ENCODE measurements at places on chromosomes 5 and 9. TPM values are rescaled to one million over a fixed set of nuclear protein-coding genes. Genes with fewer than 3 reads are reported as not detected.

- no peak for DNase-seq
These were observed 101.9 kb upstream of the PARP8 start for GRCh38 chr5:50564558-50564957.

GRCh38 chr9:18596920-18597319 lies 123.0 kb downstream of the ADAMTSL1 start:
- DNase-seq, result no peak

- DNase-seq, result peak; percentile 37
These were observed at the start of gene AMBP for GRCh38 chr9:114078021-114078780. TSS of gene AMBP (minus strand) at chr9:114078300. CDS start at chr9:114078209, 91 bp downstream.

- no peak for DNase-seq
These were observed 556.7 kb downstream of the LRRC70 start for GRCh38 chr5:63135291-63135690.

Gene IGFBPL1
- 1.3 TPM for total RNA-seq

GRCh38 chr5:112973036-112973435 lies 3.6 kb upstream of the DCP2 start:
- no peak for DNase-seq

DNA sequence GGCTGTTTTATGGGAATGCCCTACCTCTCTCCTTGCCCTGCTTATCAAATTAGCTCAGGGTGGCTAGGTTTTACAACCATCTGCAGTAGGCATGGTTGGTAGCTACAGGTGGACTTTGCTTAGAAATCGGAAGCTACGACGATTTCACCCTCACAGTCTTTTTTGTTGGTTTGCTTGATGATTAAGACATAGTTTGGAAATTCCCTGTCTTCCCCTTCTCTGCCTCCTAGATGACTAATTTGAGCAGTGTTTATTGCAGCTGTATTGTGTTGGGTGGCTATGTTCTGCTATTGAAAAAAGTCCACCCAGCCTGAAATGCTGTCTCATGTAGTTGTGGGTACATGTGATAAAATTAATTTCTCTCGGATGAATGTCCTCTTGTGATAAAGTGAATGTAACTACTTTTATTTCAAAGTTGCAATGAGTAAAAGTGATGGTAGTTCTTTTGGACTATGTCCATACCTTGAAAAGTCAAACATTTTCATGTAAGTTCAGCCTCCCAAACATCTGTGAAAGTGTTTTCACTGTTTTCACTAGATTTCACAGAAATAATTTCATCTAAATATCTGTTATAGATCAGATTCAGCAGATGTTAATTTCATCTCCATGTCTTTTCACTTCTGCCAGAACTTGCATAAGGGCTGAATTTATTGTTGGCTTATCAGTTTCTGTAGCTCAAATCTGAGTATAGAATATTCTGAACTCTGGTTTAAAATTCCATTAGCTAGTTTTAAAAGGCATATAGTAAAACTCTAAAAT lies 37.3 kb upstream of the FYB1 start:
- DNase-seq, result no peak

DNA sequence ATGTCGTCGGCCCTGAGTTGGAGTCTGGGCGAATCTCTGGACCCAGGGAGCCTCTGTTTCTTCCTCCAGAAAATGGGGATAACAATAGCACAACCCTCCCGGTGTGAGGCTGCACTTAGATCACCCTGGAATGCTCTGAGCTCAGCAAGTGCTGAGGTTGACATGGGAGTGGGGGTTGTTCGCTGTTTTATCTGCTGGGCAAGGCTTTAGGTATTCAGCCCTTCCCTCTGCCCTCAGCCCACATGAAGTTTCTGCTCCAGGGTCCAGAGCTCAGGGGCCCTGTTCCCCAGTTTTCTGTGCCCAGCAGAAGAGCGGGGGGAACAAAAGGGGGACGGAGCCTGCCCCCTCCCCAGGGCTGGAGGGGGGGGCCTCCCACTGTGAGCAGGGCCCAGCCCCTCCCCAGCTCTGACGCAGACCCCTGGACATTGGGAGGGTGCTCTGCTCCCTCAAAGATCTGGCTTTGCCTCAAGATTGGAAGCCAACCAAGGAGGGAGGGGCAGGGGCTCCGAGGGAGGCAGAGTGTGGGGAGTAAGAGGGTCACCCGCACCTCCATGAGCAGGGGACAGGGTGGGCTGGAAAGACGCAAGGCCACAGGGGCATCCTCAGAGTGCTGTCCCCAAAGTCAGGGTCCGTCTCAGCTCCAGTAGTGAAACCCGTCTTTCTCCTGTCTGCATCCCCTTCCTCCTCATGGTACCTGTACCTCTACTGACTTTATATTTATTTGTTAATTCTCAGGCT lies 215.6 kb downstream of the C9orf50 start:
- DNase-seq, result no peak

DNA sequence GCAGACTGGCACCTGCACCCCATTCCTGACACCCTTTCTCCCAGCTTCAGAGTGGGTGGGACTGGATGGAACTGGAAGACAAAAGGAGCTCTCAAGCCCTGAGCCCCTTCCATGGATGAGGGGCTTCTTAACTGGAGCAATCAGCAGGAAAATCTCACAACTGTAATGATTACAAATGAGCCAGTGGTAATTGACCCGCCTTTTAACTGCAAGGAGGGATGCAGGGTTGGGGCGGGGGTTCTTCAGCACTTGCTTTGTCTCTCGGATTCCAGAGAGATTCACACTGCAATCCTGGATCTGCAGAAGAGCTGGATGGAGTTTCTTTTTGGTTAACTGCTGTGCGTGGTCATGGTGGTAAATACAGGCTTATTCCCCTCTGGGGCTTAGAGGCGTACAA lies 160.1 kb upstream of the SHB start:
- no peak for DNase-seq

Gene HTR1A
- not detected for total RNA-seq

Gene EFCAB9
- not detected for total RNA-seq

Gene INSYN2B
- not detected for total RNA-seq

Gene LIX1
- 4.0 TPM for total RNA-seq

Gene KIF20A
- total RNA-seq, result 84.9 TPM

Gene GDNF
- total RNA-seq, result not detected

- DNase-seq, result no peak
These were observed 598 bp upstream of the KIAA1191 start for GRCh38 chr5:176362233-176362490.

DNA sequence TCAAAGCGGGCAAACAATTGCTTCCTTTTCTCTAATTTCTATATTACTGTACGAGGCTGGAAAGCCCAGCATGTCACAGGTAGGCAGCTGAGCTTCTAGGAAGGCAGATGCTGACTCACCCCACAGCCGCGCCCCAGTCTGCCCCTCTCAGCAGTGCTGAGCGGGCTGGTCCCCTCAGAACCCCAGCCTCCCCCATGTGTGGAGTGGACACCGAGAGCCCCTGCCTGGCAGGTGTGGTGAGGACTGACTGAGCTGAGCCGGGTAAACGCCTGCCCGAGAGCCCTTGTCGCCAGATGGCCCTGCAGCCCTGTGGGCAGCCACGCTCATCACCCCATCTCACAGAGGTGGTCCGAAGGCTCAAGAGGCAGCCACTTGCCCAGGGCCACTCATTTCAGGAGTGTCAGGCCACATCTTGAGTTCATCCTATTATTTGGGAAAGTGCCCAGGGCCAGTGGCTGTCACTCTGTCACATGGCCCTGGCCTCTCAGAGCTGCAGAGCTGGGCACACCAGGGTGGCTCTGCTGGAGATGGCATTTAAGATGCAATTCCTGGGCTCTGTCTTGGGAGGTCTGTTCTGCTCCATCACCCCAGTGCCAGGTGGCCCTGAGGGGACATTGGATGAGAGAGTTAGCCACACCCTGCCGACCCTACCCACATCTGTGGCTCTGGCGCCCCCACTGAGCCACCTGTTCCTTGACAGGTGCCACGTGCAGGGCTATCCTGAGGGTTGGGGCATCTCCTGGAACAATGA lies 12.4 kb downstream of the CARD19 start:
- no peak for DNase-seq

GRCh38 chr5:155402927-155403640 lies 389.5 kb downstream of the KIF4B start:
- no peak for DNase-seq

DNA sequence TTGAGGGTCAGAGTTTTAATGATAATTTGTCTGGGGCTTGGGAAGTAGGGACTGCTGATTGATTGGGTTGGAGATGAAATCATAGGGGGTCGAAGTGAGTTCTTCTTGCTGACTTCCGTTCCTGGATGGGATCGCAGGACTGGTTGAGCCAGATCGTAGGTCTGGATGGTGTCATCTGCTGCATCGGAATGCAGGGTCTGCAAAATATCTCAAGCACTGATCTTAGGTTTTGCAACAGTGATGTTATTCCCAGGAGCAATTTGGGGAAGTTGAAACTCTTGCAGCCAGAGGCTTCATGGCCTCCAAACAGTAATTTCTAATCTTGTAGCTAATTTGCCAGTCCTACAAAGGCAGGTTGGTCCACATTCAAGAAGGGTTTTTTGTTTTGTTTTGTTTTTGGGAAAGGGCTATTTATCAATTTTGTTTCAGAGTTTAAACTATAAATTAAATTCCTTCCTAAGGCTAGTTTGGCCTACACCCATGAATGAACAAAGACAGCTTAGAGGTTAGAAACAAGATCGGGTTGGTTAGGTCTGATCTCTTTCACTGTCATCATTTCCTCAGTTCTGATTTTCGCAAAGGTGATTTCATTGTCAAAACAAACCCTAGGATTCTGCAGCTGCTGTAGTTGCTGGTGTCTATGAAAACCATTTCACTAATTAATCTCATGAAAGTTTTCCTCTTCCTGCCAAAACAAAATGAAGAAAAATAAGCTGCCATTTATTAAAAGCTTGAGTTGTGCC lies 388.0 kb downstream of the TMEM232 start:
- no peak for DNase-seq

Gene PDLIM7
- 56.8 TPM for total RNA-seq

Gene WNT8A
- total RNA-seq, result not detected

DNA sequence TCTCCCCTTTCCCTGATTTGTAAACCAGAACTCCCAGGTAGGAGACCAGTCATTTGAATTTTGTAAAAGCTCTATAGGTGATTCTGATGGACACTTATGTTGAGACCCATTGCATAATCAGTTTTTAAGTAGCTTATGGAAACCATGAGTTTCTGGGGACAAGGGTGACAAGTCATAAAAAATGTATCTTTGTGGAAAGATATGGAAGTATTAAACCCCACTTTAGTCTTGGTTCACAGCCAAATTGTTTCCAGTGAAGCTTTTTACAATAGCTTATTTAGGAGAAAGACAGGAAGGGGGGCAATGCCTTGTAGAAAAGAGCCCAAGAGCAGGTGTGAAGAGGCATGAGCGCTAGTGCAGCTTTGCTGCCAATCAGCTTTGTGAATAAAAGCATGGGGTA lies 453 bp upstream of the CCL28 start:
- DNase-seq, result no peak

DNA sequence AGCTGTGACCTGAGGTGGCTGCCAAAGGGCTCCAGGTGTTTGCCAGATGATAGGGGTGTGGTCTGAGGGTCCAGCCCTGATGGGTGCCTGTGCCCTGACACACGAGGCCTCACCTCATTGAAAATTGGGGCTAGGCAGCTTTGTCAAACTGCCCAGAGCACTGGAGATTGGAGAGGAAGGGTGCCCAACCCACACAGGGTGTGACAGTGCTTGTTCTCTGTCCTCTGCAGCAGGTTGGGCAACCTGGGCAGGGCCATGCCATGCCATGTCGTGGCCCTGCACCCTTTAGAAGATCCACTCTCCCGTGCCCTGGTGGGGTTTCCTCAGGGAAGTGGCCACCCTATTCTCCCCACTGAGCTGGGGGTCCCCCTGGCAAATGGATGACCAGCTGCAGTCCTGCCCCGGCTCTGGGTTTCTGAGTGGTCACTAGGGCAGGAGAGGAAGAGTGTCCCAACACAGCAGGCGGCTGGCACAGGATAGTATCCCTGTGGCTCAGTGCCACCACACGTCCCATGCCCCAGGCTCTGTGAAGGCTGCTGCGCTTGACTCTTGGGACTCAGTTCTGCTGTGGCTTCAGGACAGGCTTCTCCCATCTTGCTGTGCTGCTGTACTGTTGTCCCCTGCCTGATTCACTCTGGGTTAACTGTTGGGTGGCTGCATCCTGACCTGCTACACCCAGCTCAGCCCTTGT lies 100.8 kb upstream of the PITX1 start:
- no peak for DNase-seq

GRCh38 chr5:72955143-72955767 lies 586 bp upstream of the FCHO2 start:
- DNase-seq, result peak; percentile 79

Gene CPLANE1
- 17.3 TPM for total RNA-seq

- no peak for DNase-seq
These were observed 52.3 kb downstream of the UGCG start for GRCh38 chr9:111948951-111949350.

Gene CREBRF
- total RNA-seq, result 12.6 TPM

GRCh38 chr5:97842687-97843086 lies 659.6 kb upstream of the RIOK2 start:
- DNase-seq, result no peak

DNA sequence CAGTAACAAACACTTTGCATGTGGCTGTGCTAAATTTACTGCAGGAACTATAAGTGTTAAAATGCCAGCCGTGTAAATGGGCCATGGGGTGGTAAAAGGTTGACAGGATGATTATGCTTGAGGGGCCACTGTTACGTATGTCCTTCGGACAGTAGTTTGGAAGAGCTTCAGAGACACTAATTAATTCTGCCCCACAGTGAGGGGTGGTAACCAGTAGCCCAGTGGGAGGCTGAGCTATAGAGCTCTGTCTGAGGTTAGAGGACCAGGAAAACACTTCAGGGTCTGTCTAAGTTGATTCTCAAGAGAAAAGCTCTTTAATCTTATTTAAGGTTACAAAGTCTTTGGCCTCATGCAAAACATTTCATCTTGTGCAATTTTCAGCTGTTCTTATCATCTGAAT lies 176.6 kb downstream of the DMRTA1 start:
- no peak for DNase-seq

Gene DEPDC1B
- 44.9 TPM for total RNA-seq

DNA sequence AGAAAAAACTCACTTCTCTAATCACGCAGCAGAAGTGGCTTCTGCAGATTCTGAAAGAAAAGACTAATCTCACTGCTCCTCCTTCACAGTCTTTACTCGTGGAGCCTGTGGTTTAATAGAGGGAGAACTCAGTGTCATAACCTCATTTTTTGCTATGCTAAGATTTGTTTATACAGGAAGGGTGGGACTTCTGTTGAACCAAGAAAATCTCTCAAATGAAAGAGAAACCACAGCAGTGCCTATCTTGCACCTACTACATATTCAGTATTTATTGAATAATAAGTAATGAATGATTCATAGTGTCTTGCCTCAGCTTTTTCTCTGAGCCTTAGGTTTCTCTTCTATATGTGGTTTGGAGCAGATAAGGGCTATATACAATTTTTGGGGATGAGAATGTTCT lies 136.1 kb upstream of the DMAC1 start:
- DNase-seq, result no peak

DNA sequence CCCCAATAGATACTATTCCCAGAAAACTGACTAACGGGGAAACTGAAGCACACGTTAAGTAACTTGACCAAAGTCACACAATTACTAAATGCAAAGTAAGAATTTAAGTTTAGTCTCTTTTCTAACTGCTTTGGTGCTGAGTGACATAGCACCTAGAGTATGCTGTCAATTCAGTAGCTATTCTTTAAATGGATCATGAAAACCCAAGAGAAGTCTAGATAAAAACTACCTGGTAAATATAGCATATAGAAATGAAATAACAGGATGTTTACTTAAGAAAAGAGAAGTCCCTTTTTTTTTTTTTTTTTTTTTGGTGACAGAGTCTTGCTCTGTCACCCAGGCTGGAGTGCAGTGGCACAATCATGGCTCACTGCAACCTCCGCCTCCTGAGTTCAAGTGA lies 129.2 kb downstream of the PDE4D start:
- no peak for DNase-seq

Gene MEIKIN
- not detected for total RNA-seq

Measured in Caco-2 (cell line).